ENCODE measurements at places on chromosomes 1 and 21. TPM values are rescaled to one million over a fixed set of nuclear protein-coding genes. Genes with fewer than 3 reads are reported as not detected.

- no peak for DNase-seq
Observed at GRCh38 chr1:50279622-50280330, 143.5 kb downstream of the DMRTA2 start.

DNA sequence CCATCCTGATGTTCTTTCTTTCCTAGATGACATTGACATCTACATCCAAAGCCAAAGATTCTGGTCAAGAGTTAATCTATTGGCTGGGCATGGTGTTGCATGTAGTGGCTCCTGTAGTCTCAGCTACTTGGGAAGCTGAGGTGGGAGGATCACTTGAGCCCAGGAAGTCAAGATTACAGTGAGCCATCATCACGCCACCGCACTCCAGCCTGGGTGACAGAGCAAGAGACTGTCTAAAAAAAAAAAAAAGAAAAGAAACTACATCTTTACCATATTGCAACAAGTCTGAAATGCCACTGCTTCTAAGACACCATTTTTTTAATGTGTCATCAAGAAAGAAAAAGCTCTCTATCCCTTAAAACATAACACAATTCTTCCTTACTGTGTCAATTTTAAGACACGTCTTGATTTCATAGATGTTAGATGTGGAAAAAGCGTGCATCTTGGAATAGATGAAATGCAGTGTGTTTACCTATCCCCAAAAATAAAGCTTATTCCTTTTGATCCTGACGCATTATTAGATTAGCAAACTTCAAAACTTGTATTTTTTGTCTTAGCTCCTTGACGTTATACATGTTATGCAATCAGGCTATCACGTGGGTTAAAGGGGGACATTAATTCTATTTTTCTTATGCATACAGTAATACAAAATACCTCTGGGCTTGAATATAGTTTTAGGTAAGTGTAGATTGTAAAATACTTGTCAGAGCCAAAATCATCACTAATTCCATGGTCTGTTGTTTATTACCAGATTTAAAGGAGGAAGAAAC, 46.3 kb downstream of the ELAPOR1 start:
- no peak for DNase-seq

DNA sequence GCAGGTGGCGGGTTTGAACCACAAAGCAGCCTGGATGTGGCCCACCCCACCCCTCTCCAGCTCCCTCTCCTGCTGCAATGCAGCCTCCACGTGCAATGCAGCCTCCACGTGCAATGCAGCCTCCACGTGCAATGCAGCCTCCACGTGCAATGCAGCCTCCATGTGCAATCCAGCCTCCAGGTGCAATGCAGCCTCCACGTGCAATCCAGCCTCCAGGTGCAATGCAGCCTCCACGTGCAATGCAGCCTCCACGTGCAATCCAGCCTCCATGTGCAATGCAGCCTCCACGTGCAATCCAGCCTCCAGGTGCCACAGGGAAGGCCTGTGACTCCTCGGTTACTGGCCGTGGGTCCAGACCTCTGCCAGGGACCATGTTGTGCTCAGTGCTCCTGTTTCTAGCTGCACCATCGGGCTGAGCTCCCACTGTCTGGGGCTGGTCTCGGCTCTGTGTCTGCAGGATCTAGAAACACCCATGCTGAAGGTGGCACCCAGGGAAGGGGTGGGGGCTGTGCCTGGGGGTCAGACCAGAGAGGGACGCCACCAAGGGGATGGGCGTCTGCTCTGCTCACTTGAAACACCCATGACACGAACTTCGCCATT, 11.9 kb upstream of the LRRC3 start:
- DNase-seq: no peak

BSND gene
- total RNA-seq: not detected

LCE3E gene
- not detected for total RNA-seq

- DNase-seq: no peak
Observed at GRCh38 chr21:40316104-40316503, 448.9 kb downstream of the PCP4 start.

LCE6A gene
- total RNA-seq: not detected

GRCh38 chr1:41672173-41672572, 187.7 kb upstream of the EDN2 start:
- no peak for DNase-seq

- DNase-seq: no peak
Observed at GRCh38 chr1:162088281-162088969, 18.9 kb downstream of the NOS1AP start.

- no peak for DNase-seq
Observed at GRCh38 chr1:157819896-157820295, at the start of gene FCRL1. FCRL1 (minus strand) TSS chr1:157820120; CDS start chr1:157820037, 83 bp downstream.

Data from sciatic nerve (tissue), 2 donors.